ENCODE measurements at places on chromosomes 6 and 20.

DNA sequence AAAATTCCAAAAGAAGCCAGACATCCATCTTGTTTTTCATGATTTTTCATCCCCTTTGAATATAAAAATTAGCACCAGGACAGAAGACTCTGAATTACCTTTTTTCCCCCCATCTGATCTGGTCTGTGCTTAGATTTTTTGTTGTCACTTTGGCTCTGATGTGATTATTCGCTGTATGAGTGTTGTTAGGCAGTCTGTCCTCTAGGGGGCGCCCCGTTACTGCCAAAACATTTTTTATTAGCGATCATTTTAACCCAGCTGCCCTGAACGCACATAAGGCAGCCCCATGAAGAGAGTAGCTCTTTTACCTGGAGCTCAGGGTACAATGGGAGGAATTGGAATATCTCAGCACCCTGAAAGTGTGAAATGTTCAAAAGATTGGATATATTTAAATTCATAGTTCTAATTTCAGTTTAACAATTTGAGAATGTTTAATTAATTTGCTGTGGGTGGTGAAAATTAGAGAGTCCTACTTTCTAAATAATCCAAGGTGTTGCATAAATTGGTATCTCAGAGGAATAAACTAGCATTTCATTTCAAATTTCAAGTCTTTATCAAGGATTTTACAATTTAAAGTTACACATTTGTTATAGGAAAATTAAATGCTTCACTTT, 60.8 kb downstream of the PRPH2 start:
- DNase-seq: peak; percentile 86

DNA sequence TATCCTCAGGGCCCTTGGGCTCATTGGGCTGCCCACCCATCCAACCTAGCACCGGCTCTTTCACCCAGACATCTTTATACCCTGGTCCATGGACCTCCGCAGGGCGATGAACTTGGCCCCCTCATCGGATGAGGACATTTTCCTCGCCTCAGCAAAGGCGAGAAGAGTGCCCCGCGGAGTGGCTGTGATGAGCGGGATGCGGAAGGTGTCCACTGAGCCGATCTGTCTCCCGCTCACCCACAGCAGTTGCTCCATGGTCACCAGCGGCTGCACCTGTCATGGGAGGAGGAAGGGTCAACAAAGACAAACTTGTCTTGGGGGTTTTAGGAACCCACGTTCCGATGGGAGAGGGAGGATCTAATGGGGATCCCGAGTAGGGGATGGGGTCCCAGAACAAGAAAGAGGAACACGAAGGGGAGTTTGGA, 690 bp downstream of the NEU1 start:
- no peak for DNase-seq

DNA sequence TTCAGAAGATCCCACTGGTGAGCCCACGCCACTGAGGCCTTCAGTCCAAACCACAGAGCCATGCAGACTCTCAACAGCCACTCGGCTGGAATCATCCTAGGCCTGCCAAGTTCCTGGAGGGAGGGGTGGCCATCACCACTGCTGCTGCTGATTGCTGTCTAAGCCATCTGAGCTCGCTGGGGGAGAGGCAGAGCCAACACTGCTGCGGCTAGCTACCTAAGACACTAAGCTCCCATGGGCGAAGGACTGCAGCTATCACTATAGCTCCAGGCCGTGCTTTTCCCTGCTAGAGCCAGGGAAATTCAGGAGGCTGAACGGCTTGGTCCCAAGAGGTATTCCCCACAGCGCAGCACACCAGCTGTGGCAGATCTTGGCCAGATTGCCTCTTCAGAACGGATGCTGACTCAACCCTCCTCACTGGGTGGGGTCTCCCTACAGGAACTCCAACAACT, 73.6 kb downstream of the TBC1D32 start:
- DNase-seq: no peak

DNA sequence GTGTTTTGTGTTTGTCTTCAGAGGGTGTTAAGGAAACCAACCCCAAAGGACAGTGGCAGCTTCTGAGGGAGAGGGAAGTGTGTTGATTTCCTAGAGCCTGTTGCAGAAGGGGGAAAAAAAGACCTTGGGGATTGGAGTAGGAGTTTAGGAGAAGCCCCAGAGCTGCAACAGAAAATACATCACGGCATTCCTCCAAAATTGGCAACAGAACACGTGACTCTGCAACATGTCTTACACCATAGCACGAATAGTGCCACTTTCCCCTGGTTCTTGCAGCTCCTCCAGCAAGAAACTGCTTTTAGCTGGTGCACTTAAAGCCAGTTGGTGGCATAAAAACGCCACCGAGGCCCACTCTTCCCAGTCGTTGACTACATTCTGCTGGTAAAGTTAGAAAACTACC, 473.0 kb downstream of the CD83 start:
- DNase-seq: no peak

GRCh38 chr20:51832276-51832675, 30.0 kb upstream of the SALL4 start:
- DNase-seq: no peak

DNA sequence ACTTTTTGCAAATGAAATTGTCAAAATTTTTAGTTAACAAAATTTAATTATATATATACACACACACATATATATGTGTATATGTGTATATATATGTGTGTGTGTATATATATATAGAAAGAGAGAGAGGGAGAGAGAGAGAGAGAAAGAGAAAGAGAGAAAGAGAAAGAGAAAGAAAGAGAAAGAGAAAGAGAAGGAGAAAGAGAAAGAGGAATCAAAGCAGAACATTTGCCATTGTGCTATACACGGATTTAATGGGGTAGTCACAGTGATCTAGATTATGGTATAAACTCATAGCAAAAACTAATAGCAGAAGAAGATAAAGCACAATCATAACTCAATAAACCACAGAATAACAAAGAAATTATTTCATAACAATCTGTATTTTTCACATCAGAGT, 126.7 kb downstream of the DST start:
- no peak for DNase-seq

DNA sequence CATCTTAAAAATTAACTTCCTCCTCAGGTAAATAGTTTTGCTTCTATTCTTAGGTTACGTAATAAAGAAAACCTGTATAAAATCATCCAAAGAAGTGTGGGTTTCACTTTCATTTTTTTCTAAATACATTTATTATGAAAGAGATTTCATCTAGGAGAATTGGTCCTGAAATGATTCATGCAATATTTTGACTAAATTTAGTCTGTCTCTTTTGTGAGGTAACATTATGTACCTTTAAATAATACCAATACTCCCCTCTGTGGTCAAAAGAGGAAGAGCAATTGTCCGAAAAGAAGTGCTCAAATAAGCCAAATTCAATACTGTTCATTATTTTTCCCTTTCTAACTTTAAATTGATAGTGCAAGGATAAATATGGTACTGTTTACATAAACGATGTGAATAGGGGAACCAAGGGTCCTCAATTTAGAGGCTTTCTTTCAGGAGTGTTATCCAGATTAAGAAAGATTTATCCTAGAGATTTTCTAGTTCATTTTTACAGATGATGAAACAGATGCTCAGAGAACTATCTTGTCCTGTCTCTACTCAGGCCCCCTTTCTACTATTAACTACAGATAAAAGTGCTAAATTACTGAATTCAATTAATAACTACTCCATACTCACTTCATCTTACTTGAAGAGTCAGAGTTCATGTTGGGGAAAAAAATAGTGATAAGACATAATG, 26.2 kb downstream of the CYP39A1 start:
- DNase-seq: peak; percentile 67

DNA sequence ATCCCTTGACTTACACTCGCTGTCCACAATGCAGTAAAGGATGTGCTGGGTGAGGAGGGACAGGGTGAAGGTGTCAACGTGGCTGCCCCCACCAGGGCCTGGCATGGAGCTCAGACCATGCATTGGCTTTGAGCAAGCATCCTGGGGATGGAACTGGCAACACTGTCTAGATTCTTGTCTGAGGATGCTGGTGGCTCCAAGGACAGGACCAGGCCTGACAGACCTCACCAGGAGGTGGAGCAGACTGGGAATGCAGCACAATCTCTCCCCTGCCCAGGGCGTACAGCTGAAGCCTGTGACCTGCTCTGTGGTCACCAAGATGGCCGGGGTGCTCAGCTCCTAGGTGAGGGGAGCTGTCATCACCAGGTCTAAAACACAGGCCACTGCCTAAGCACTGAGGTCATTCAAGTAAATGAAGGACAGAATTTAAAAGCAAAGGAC, 50.9 kb downstream of the MYH7B start:
- no peak for DNase-seq

GRCh38 chr20:2507875-2508630, 662 bp downstream of the ZNF343 start:
- no peak for DNase-seq

GRCh38 chr6:52227495-52227894, 16.8 kb downstream of the IL17F start:
- no peak for DNase-seq

GRCh38 chr6:47890326-47890875, 108.6 kb downstream of the OPN5 start:
- DNase-seq: no peak
